ENCODE measurements at places on chromosomes 12 and 14.

- no peak for DNase-seq
Measured at GRCh38 chr12:17203497-17203896, 597.5 kb upstream of the LMO3 start.

DNA sequence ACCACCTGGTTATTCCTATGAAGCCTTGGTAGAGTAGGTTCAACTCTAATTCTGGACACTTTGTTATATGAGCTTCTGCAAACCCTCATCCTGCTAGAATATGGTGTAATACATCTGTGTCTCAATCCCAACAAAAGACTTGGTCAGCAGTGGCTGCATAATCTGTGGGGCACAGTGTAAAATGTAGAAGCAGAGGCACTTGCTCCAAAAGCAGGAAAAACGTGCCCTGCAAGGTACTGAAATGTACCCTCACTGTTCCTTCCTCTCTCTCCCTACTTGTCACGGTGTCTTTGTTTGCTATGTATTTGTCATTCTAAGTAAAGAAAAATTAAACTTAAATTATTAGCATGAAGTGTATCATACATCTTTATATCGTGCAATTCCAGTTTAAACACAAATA lies 267.9 kb downstream of the BCL11B start:
- DNase-seq, result no peak

DNA sequence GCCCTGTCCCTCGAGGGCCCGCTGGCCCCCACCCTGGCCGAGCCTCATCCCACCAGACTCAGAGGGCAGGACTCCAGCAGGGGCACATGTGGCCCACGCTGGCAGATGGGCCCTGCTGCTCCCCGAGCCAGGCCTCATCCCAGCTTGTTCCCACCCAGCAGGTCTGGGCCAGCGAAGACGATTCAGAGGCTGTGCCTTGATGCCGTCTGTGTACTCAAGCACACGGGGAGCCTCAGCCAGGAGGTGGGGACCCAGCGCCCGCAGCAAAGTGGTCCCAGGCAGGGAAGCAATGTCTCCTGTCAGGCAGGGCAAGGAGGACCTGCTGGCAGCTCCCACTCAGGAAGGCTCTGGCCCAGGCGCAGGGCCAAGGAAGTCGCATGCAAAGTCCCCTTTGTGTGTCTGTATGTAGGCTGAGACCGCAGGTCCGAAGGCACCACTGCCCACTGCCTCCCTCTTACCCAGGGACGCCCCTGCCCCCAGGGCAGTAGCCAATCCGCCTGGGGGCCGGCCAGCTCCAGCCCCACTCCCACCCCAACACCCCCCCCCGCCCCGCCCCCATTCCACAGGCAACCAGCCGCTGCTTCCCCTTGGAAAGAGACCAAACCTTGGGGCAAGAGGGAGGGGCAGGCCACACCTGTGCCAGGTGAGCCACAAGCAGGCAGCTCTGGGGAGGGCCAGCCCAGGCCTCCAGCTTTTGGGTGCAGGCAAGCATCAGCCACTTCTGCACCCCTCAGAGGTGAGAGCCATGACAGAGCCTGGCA lies 9.4 kb downstream of the DEGS2 start:
- no peak for DNase-seq

DNA sequence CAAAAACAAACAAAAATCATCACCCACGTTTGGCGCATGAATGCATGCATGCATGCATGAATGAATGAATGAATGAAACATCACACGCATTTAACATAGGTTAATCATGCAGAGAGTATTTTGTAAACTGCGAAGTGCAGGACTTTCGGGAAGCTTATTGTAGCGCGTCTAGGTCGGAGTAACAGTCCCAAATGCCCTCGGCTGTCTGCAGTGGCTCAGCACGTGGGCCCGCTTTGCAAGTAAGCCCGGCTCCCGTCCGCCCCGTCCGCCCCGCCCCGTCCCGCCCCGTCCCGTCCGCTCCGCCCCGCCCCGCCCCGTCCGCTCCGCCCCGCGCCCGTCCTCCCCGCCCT lies 263 bp upstream of the IFT81 start:
- no peak for DNase-seq

- DNase-seq, result no peak
Measured at GRCh38 chr12:32768518-32768917, 12.8 kb upstream of the YARS2 start.
